Fibroblast of lung (primary cell): ENCODE measurements at places on chromosomes 4 and X. TPM values are rescaled to one million over a fixed set of nuclear protein-coding genes. Genes with fewer than 3 reads are reported as not detected.

Gene MAGEA10
- not detected in 2 replicates for total RNA-seq

DNA sequence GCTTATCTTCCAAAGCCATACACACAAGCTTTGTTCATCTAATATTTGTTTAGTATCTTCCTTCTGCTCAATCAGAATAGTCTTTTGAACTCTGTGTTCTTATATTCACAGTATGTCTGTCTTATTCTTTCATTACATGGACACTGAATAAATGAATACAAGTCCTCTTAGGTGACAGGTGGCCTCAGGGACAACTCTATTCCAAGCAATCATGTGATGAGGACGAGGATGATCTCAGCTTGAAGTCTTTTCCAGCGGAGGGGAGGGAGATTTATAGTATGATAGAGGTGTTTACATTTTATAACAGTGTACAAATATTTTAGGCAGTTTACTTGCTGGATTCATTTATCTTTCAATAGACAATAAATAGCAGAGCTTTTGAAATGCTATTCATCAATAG lies 300.4 kb downstream of the NLGN4X start:
- DNase-seq, result no peak

DNA sequence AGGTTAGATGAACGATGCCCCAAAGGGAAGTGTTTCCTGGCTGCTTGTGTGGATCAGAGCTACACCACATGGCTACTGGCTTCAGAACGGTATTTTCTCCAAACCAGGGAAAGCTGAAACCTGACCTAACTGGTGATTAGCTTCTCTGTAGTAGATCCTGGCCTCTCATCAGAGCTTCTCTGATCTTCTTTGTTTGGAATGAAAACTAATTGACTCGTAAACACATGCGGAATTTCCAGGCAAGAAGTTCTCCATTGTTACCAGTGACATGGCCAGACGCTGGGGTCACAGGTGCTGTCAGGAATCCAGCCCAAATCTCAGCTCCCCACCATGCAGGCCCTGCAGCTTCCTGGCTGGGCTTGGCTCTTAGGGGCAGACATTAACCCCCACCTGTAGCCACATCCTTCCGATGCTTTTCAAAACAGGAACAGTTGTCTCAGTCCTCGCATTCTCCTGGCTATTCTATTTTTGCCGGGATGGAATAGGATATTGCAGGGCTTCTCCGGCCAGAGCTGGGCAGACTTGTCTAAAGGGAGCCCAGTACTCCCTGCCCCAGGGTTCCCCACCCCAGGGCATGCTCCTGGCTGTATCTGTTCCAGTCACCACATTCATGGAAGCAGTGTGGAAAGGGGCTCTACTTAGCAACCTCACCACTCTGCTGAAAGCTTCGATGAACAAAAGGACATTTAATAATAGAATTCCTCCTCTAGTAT lies 305.4 kb upstream of the F9 start:
- no peak for DNase-seq

DNA sequence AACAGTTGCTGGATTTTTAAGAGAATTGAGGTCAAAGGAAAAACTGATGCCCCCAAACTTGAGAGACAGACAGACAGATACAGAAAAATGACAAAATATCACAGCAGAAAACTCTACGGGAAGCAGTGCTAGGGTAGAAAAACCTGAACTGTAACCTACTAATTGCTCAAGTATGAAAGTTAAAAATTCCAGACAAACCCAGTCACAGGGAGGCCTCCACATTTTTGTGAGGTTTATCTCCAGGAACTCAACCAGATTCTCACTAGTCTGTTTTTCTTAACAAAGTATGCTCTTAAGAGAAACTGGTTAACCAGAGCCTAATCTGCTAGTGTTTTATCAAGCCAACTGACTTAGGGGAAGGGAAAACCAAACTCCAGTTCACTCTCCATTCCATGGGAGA lies 19.9 kb upstream of the PPP3CA start:
- peak; percentile 97 for DNase-seq

Gene PLAC8
- total RNA-seq, result under 0.01 and 0.33 TPM in 2 replicates

Gene SOD3
- total RNA-seq, result 16.7 and 34.8 TPM in 2 replicates

GRCh38 chr4:110106931-110107296 lies 91.5 kb downstream of the ELOVL6 start:
- peak; percentile 80 for DNase-seq

DNA sequence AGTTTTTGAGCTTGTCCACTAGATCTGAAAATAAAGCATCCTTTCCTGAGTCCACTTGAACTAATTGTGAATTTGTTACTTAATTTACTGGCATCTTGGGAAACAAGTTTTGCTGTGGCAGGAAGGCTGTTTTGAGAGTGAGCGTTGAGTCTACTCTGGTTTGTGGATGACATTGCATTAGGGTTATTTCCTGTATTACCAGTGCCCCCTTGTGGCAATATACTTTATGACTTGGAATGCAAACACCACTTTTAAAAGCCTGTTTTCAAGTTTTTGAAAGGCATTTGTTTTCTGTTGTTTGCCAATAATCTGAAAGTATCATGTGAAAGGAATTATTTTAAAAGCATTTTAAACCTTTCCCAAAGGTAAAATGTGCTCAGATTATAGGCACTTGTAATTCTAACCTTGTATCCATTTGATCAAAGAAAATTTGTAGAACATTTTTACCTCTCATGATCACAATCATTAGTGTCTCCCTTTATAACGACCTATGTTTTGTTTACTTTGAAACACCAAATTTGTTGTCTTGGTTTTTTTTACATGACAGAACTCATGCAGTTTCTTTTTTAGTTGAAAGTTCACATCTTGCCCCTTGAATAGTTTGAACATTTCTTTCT lies 18.0 kb upstream of the CYP2U1 start:
- DNase-seq, result peak; percentile 84

DNA sequence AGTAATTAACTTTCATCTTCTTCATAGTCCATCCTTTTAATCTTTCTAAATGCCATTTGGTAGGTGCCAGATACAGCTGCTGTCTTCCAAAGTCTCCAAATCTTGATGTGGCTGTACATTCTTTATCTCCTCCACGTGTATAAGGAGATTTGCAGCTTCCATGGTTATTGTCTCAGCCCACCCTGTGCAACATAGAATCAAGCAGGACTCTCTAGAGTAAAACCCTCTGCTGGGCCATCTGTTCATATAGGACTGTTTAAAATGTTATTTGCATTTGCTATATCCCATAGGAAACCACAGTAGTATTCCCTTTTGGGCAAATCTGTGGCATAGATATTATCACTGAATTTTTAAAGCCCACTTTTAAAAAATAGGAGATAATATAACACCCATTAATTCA lies 527.2 kb upstream of the EPHA5 start:
- DNase-seq, result no peak

DNA sequence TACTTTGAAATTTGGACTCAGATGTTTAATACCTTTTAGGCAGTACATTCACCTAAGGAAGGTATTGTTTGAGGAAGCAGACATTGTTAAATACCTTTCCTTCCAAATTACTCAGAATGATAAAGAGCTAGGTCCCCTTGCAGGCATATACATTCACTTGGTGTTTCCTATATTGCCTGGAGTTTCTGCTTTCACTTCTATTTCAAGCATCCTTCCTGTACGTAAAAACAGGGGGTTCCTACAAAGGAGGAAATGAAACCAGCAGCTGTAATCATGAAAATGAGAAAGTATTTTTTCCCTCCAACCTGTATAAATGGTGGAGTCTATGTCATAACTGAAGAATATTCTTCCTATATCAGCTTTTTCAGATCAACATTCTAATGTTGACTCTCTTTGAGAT lies 90.4 kb upstream of the RASGEF1B start:
- no peak for DNase-seq

Gene IGFBP7
- total RNA-seq, result 54.8 and 108 TPM in 2 replicates

Gene CLDN2
- total RNA-seq, result not detected in 2 replicates

Gene OTUD6A
- total RNA-seq, result not detected in 2 replicates

Gene FOXR2
- total RNA-seq, result not detected in 2 replicates

Gene TEX13B
- total RNA-seq, result not detected in 2 replicates

DNA sequence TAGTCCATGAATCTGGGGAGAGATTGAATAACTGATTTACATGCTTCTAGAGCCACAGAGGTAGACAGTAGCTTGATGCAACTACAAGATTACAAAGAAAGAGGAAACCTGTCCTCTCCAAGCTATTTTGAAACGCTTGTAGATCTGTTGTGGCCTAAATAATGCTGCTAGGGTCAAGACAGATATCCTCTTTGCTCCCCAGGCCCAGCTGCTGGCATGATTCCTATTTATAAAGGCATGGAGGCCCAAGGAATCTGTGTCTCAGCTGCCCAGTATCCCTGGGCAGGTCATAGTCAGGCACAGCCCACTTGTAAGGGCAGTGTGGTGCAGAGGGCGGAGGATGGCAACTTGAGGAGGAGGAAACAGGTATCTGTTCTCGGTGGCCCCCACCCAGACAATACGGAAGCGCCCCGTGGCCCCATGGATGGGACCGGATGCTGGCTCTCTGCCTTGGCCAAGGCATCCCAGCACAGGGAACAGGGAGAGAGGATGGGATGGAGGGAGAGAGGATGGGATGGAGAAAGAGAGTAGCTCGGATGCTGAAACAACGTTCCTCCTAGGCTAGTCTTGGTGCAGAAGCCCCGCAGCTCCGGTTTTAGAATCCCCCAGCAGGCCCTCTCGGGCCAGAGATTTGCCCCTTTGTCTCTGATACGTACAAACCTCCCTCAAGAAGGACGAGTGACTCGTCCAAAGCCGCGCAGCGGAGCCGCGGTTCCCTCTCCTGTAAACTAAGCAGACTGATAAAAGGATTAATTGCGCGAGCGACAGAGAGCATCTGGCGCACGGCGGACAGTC lies 767 bp upstream of the SMIM20 start:
- DNase-seq, result no peak

Gene FRAS1
- 0.66 and 1.8 TPM in 2 replicates for total RNA-seq

Gene FSTL5
- total RNA-seq, result 0.33 TPM in 1 of 2 replicates, not detected in the other

DNA sequence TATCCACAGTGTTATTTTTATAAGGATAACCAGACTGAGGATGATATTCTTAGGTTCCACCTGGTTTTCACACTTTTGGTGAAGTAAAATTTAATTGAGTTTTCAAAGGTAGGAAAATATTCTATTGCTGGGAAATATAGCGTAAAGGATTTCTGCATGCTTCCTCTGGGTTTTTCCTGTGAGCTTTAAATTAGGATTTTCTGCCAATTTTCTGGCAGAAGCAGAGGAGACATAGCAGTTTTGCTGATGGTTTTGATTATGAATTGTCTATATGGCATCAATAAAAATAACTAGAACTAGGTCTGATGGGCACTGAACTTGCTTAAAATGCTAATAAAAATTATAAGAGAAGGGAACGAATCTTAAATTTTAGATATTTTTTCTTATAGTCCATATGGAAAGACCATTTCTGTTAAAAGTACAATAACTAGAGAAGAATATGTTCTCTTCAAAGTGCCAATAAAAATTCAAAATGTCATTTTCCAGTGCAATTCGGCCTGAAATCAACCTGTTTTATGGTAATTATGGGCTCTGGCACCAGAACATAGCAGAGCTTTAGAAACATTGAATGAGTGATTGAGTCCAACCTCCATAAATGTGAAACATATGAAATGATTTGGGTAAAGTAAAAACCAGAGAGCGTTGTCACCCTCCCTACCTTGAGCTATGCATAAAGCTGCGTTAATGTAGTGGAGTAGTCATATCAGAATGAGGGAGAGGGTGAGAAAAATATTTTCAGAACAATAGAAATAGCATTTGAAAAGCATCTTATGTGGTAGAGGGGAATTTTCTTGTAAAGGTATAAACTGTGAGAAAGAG lies 279.7 kb downstream of the SPRY1 start:
- DNase-seq, result no peak

Gene PROM1
- total RNA-seq, result under 0.01 and 0.17 TPM in 2 replicates

DNA sequence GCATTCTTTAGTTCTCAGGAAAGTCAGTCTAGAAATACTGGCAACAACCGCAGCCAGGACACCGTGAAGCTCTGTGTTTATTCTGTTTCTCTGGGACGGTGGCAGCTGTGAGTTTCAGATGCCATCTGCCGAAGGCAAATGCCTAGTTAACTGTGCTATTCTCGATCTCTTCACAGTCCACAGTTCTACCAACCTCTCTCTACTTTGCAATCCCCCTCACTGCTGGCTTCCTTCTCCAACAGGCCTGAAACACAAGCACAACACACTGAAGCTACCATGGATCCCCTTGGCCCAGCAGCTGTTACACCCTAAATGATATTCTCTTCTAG lies 118.8 kb downstream of the ZNF827 start:
- no peak for DNase-seq

DNA sequence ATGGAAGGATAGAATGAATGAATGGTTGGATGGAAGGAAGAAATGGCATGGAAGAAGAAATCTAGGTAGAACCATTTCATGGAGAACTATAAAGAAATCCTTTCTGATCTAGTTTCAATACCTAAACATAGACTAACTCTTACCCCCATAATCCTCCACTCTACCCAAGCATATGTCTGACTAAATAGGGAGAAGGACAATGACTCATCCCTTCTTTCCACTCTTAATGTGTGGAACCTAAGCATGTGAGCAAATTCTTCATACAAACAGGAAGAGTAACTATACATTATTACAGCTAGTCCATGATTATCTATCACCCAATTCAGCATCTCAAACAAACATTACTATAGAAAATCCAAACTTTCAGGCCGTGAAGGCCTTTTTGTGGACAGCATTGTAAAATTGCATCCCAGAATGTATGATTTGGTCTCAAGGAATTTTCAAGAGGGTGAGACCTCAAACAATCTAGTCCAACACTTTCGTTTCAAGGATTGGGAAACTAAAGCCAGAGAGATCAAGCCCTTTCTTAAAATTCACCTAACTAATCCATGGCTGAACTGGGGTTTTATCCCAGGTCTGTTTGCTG lies 11.2 kb downstream of the C1QTNF7 start:
- DNase-seq, result peak; percentile 36
